Fibroblast of lung (primary cell): ENCODE measurements at places on chromosomes 6 and 20. TPM values are rescaled to one million over a fixed set of nuclear protein-coding genes. Genes with fewer than 3 reads are reported as not detected.

The KIAA0408 gene
- 1.3 and 2.8 TPM in 2 replicates for total RNA-seq

DNA sequence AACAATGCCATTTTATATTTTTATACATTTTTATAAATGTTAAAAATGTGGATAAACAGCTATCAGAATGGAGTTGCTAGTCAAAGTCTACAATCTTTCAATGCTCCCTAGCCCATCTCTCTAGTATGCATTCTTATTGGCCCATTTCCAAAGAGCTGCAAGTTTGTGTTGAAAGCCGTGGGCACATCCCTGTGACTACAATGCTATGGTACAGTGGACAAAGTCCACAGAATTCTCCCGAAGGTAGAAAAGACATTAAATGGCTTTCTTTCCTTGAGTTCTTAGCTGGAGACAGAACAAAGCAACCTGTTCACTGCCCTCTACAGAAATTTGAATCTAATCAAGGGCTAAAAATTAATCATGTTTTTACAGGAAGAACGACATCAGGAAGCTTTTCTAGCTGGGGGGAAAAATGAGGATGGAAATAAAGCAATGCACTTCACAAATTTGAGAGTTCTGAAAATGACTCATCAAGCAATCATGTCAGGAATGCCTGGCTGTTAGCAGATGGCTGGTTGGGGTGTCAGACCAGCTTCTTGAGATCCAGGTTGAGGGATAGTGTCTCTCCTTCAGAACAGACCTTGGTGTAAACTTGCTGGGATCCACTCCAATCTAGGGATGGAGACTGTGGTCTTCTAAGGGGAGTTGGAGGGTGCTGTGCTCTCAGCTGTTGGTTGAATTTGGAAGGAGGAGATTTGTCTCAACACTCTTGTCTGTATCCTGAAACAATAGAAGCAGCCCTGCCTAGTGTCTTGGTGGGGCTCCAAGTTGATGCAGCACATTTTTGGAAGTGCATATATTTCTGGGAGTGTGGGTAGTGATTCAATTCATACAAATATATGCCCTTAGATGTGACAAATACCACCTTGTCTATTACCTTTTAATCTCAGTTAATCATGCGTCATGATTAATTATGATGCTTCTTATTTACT is 143.4 kb upstream of the PHACTR1 start:
- DNase-seq = peak; percentile 28

GRCh38 chr6:8707956-8708772 is 272.8 kb upstream of the SLC35B3 start:
- peak; percentile 31 for DNase-seq

DNA sequence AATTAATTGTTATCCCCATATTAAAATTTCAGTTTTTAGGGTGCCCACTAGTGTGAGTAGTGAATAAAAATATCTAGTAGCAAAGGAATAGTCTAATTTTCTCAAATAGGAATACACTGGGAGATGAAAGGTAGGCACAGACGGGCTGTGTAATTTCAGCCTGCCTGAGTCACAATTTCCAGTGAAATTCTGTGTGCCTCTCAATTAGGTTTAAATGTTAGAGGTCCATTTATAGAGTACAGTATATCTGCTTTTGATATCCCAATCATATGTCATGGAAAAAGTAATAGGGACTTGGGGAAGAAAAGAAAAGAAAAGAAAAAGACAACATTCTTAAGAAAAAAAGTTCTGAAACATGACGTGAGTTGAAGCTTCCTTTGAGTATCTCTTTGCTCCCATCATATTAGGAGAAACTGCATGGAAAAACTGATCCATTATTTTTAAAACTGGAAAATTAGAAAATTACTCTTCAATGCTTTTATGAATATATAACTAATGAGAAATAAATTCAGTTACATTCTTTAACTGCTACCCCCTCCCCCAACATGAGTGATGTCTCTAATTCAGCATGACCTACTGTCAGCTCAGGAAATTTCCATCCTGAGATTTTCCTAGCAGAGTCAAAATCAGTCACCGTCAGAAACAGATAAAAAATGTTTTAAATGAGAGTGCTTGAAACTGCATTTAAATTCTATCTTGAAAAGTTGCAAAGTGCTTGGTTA is 473.8 kb upstream of the HSF2 start:
- no peak for DNase-seq

DNA sequence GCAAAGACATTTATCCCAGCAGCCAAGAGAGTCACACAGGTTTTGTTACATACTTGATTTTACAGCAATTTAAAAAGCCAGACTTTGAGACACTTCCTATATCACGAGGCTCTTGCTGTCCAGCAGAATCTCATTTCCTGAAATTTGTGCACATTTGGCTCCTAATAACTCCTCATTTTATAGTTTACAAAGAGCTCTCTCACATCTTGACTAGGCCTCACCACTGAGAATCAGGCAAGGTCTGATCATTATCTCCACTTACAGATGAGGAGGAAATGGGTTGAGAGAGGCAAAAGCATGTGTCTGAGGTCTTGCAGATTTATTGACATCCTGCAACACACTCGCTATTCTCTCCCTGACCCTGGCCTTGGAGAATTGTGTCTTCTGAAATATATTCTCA is 426.8 kb downstream of the MAFB start:
- no peak for DNase-seq

GRCh38 chr6:150078788-150079187 is 9.9 kb upstream of the ULBP3 start:
- peak; percentile 60 for DNase-seq

The MOG gene
- not detected in 2 replicates for total RNA-seq

The ADGRF5 gene
- under 0.01 and 0.26 TPM in 2 replicates for total RNA-seq

- no peak for DNase-seq
Observed at GRCh38 chr6:106124437-106125430, 38.6 kb downstream of the PRDM1 start.

The PAK5 gene
- not detected in 2 replicates for total RNA-seq

DNA sequence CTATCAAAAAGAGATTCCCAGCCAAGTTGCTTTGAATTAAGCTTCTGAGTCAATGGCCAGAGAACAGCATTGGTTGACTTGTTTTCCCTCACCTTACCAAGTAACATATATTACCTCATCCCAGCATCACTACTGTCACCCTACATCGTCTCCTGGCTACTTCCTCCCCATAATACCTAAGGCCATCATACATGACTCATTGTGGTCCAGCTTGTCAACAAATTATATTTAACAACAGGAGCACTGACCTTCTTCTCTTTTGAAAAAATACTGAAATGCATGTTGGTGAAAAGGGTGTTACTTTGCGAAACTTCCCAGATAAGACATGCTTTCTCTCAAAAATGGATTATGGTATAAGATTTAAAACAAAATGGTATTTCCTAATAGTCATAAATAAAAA is 106.9 kb downstream of the TBX18 start:
- peak; percentile 25 for DNase-seq

DNA sequence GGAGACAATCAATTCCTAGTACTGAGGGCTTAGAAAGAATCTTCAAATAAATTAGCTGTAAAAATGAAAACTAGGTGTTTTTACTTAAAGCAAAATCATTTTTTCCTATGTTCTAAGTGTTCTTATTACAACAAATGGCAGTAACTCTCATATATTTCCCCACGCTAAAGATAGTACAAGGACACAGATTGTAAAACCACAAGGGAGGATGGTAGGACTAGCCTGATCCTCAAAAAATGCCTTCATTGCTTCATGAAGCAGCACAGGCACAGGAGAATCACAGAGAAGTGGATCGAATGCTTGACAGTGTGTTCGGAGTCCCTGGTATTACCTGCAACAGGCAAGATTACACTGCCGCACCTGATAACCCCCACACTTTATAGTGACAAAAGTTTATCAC is 58.5 kb downstream of the SAMD3 start:
- no peak for DNase-seq

GRCh38 chr20:58010666-58011065 is 217.8 kb downstream of the ANKRD60 start:
- DNase-seq = no peak

The SAMD5 gene
- 3.1 and 4.0 TPM in 2 replicates for total RNA-seq

The GLP1R gene
- not detected in 2 replicates for total RNA-seq

The TRIM40 gene
- not detected in 2 replicates for total RNA-seq

DNA sequence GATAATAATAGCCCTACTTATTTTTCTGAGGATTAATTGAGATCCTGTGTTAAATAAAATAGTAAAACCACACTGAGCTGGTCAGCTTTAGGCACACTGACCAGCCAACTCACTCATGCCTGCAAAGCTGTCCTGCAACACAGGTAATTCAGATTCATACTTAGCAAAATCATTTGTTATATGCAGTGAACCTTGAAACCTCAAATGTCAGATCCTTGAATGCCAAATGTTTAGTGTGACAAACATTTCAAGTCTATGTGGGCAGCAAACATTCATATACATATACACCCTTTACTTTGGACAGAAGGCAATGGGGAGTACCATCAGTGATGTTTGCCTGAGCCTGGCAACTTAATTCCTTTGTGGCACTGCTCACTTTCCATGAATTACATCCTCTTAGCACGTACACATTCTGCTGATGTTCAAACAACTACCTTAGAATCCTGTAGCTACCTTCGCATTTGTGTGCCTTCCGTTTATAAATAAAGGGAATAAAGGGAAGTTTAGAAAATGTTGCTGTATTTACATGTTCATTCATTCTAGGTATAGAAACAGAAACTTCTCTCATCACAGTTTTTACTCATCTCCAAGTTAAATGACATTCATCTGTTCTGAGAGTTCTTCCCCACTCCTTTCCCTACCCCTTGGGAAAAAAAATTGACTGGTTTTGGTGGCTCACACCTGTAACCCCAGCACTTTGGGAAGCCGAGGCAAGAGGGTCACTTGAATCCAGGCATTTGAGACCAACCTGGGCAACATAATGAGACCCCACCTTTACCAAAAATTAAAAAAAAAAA is 140.8 kb downstream of the ZFAND3 start:
- DNase-seq = no peak

GRCh38 chr6:11538819-11539468 is 1.4 kb downstream of the TMEM170B start:
- no peak for DNase-seq

GRCh38 chr6:107800564-107801164 is 23.4 kb downstream of the SCML4 start:
- peak; percentile 11 for DNase-seq

DNA sequence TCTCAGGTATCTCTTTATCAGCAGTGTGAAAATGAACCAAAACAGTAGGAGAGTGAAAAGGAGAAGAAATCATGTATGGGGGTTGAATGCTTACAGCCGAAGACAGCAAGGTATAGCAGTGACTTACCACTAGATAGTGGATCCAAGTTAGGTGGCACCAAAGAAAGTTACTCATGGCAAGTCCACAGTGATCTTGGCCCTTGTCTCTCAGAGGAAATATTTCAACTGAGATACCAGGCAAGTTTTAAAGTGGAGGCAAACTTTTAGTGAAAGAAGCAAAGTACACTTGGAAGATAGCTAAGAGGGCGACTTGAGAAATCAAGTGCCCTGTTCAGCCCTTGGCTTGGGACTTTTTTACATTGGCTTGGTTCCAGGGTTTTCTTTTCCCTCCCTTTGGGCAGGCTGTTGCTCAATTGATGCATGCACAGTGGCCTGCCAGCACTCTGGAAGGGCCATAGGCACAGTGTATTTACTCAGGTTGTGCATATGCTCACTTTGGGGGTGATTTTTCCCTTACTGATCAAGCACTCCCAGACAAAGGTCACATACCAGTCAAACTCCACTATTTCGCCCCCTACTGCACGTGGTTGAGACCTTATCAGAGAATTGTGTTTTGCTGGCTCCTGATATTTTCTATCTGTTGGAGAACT is 329.5 kb upstream of the KHDRBS2 start:
- no peak for DNase-seq

The GRM1 gene
- under 0.01 and 0.17 TPM in 2 replicates for total RNA-seq

GRCh38 chr20:745683-746301 is 22.5 kb downstream of the SLC52A3 start:
- peak; percentile 6 for DNase-seq

DNA sequence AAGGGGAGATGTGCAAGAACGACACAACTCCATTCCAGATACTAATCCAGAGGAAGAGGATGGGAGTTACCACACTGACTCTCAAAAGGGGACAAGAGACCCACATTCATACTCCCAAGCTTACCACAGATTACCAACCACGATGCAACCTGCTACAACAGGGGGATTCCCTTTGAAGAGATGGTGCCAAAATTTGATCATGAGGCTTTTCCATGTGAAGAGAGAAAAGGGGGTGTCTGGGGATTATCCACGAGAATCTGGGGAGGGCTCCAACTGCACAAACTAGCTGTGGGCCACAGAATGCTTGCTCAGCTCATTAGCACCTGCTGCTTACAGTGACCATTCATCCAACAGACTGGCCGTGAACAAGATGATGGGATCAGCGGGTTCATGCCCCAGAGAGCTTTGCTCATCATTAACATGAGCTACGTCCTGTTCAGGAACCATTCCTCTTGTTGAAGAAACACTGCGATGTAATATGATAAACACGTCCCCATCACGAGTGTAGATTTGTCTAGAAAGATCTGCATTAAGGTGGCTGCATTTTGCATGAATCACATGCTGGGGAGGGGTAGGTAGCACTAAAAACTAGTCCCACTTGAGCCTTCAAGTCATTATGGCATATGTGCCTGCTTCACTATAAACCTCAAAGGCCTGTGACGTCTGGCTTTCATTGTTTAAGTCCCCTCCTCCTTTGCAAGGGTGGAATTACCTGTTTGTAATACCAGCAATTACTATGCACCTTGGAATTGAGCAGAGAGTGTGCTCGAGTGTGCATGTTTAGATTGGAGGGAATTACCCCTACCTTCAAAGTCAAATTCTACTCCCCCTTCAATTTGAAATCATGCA is 4.0 kb downstream of the PLAGL2 start:
- no peak for DNase-seq

The AURKA gene
- total RNA-seq = 4.9 and 27.7 TPM in 2 replicates

DNA sequence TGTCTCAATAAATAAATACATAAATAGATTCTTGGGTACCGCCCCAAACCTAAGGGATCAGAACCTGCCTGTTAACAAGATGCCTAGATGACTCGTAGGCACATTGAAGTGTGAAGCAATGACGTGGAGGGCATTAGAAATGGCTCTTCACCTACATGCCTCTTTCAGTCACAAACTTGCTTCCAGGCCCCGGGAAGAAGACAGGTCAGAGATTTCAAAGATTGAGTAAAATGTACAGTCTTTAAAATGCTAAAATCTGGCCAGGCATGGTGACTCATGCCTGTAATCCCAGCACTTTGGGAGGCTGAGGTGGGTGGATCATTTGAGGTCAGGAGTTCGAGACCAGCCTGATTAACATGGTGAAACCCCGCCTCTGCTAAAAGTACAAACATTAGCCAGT is 480.8 kb upstream of the JARID2 start:
- DNase-seq = peak; percentile 36

The SULF2 gene
- total RNA-seq = 9.6 and 28.0 TPM in 2 replicates

DNA sequence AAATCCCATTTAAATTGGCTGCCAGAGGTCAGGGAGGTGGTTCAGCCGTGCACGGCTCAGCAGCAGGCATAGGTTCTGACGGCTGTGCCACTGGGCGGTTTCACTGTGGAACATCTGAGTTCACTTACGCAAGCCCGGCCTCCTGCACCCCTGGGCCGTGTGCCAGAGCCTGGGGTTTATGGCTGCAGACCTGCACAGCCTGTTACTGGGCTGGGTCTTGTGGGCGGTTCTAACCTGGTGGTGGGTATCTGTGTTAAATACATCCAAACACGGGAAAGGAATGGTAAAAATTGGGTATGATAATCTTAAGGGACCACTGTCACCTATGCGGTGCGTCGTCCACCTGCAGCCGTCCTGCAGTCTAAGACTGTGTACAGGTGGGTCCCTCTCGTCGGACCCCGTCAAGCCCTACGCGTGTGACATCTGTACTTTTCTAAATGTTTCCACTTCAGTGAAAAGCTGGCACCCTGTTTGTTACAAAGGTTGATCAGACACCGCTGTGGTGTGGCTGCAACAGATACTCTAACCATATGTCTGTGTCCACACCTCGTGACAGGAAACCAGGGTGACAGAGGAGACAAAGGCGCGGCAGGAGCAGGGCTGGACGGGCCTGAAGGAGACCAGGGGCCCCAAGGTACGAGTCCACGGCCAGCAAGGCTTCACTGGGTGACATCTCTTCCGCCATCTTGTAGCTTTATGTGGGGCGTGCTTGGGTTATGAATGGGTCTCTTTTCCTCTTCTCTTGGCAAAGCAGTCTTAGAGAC is 21.5 kb downstream of the COL9A3 start:
- peak; percentile 74 for DNase-seq
